ENCODE measurements at places on chromosomes 4 and X. TPM values are rescaled to one million over a fixed set of nuclear protein-coding genes. Genes with fewer than 3 reads are reported as not detected.

DNA sequence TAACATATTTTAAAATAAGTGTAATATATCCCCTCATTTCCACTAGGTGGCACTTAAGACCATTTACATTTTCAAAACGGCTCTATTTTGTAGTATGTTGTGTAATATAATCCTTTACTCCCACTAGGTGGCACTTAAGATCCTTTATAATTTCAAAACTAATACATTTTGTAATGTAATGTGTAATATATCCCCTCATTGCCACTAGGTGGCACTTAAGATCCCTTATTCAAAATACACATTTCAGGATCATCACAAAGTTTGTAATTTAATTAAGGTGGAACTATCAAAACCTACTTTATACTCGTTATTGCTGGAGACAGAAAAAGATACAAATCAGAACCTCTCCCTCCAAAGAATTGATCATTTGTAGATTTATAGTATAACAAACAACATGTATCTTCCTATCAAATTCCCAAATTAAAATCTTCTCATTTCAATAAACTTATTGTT lies 132.5 kb downstream of the ARHGAP6 start:
- DNase-seq, result peak; percentile 2

The SLC26A1 gene
- not detected for total RNA-seq

- DNase-seq, result no peak
Measured at GRCh38 chr4:128513664-128514484, 226.3 kb upstream of the PGRMC2 start.

The C4orf50 gene
- total RNA-seq, result not detected

- DNase-seq, result no peak
Measured at GRCh38 chrX:11478026-11478425, 184.8 kb downstream of the AMELX start.

The CACNA1F gene
- total RNA-seq, result not detected

GRCh38 chr4:123503698-123504363 lies 107.2 kb downstream of the SPRY1 start:
- DNase-seq, result no peak

- no peak for DNase-seq
Measured at GRCh38 chr4:69710580-69710979, 49.8 kb downstream of the SULT1B1 start.

GRCh38 chr4:155569960-155570515 lies 96.6 kb upstream of the GUCY1A1 start:
- DNase-seq, result no peak

The YIPF6 gene
- 18.1 TPM for total RNA-seq

The TEX11 gene
- total RNA-seq, result not detected

DNA sequence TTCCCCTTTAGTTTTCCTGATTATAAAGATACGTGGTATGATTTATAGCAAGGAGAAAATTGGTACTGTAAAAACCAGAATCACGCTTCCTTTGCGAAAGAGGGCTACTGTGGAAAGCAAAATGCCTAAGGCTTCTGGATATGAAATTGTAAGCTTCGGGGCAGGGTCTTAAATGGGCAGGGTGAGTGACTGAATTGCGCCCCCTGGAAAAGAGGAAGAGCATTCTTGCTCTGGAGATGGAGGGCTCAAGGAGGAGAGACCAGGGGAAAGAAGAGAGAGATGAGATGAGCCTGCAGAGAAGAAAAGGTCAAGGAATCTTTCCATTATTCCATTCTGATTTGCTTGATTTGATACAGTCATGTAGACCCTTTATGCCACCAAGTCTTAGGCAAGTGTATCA lies 13.1 kb upstream of the ETNPPL start:
- no peak for DNase-seq

The LRP2BP gene
- total RNA-seq, result 0.14 TPM

The ALB gene
- not detected for total RNA-seq

GRCh38 chrX:101203761-101204351 lies 15.7 kb upstream of the DRP2 start:
- DNase-seq, result no peak

DNA sequence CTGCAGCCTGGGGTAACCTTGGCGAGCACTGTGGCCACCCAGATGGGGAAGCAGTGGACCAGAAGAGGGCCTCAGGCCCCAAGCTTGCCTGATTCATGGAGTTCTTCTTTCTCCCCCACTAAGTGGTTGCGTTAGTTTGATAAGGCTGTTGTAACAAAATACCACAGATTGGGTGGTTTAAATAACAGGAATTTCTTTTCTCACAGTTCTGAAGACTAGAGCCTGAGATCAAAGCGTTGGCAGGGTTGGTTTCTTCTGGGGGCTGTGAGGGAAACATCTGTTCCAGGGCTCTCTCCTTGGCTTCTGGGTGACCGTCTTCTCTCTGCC lies 105.7 kb upstream of the GATB start:
- no peak for DNase-seq

- DNase-seq, result no peak
Measured at GRCh38 chr4:37139987-37140386, 104.6 kb upstream of the NWD2 start.

GRCh38 chrX:107628662-107629539 lies 591 bp downstream of the PRPS1 start:
- no peak for DNase-seq

The EVC gene
- 26.3 TPM for total RNA-seq

DNA sequence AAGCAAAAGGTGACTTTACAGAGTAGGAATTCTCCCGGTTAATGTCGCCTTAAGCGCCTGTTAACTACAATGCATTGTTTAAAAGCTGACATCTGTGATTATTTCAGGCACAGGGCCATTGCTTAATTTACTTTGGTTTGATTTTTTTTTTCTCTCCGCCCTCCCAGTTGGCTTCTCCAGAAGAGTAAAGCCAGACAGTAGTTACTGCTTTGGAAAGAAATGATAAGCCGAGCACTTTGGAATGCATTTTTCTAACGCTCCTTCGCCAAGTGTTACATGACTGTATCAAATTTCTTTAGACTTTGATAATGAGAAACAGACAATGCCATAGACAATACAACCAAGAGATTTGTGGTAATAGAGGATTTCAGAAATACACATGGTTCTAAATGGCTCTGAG lies 383.0 kb upstream of the TENM3 start:
- no peak for DNase-seq

The CYBB gene
- total RNA-seq, result 0.03 TPM

- DNase-seq, result peak; percentile 90
Measured at GRCh38 chr4:184529283-184529682, 54.9 kb upstream of the IRF2 start.

- DNase-seq, result no peak
Measured at GRCh38 chrX:119389214-119389613, 9.9 kb upstream of the SLC25A43 start.

DNA sequence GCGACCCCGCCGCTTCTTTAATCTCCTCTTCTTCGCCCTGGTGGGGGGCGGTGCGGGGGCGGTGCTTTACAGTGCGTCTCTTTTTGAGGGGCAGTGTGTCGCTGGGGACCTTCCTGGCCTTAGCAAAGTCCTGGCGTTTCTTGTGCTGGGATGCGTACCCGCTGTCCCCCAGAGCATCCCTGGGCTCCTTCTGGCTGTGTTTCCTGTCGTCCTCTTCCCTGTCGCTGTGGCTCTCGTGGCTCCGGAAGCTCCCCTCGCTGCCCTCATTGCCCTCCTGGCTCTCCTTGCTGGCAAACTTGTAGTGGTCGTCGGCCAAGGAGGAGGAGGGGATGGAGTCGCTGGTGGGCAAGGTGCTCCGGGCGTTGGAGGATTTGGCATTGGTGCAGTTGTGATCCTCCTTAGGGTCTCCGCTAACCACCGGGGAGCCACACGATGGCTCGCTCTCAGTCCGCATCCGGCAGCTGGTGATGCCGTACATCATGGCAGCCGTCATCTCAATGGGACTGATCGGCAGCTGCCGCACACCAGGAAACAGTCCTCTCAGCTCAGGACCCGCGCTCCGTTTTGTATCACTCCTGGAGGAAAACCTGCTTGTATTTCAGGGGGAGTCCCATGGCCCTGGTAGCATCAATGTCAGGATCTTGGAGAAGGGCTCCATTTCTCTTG lies 30.4 kb upstream of the TMSB15A start:
- no peak for DNase-seq

The SSX4 gene
- not detected for total RNA-seq

The FRMD7 gene
- not detected for total RNA-seq

DNA sequence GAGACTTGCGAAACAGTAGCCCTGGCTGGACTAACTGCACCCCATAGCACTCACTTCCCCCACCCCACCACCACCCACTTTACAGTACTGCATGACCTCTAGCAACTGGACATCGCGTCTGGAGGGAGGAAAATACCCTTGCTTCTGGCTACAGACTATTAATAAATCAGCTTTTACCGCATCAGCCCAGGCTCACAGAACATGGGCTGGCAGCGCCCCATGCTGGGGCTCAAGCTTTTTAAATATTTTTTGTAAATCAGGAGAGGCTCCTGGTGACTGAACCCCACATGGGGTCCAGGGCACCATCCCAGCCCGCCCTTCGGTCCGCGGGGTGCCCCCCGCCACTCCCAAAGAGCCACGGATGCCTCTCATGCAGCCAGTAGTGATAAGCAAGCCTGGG lies 2.7 kb downstream of the HS6ST2 start:
- no peak for DNase-seq

The GPR82 gene
- total RNA-seq, result not detected

- DNase-seq, result no peak
Measured at GRCh38 chr4:2432991-2433530, 14.3 kb downstream of the CFAP99 start.

GRCh38 chr4:101660607-101661006 lies 129.9 kb upstream of the BANK1 start:
- DNase-seq, result no peak

- no peak for DNase-seq
Measured at GRCh38 chr4:1084796-1085403, 28.5 kb downstream of the RNF212 start.

GRCh38 chr4:12588582-12588981 lies 895.6 kb downstream of the RAB28 start:
- peak; percentile 1 for DNase-seq

The CPLX1 gene
- 0.10 TPM for total RNA-seq

DNA sequence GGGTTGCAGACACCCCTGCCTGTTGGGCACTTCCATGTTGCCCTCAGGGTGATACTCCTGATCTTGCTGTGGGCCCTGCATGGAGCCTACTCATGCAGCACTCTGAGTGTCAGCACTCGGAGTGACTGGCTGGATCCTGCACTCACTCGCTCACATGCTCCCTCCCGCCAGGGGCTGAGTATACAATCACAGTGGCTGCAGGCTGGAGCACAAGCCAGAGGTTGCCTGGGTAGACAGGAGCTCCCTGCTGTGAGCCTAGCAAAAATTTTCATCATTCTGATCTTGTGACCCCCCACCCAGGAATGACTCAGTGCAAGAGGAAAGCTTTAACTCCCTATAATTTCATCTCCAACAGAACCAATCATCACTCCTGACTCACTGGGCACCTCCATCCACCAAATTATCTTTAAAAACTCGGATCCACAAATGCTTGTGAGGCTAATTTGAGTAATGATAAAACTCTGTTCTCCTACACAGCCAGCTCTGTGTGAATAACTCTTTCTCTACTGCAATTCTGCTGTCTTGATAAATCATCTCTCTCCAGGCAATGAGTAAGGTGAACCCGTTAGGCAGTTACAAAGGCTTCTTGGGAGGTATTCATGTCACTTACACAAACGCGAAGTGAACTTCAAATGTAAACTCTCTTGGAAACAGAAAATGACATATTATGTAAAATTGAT lies 1180.8 kb upstream of the PABPC4L start:
- DNase-seq, result no peak

The HPGDS gene
- not detected for total RNA-seq

The RNF150 gene
- total RNA-seq, result not detected

The OPN1MW2 gene
- total RNA-seq, result not detected

GRCh38 chr4:187204389-187204918 lies 480.8 kb upstream of the FAT1 start:
- no peak for DNase-seq

- no peak for DNase-seq
Measured at GRCh38 chr4:42123071-42123644, 29.3 kb downstream of the BEND4 start.

Measured in foreskin keratinocyte (primary cell).